ENCODE measurements at places on chromosomes 6 and 20. TPM values are rescaled to one million over a fixed set of nuclear protein-coding genes. Genes with fewer than 3 reads are reported as not detected.

DNA sequence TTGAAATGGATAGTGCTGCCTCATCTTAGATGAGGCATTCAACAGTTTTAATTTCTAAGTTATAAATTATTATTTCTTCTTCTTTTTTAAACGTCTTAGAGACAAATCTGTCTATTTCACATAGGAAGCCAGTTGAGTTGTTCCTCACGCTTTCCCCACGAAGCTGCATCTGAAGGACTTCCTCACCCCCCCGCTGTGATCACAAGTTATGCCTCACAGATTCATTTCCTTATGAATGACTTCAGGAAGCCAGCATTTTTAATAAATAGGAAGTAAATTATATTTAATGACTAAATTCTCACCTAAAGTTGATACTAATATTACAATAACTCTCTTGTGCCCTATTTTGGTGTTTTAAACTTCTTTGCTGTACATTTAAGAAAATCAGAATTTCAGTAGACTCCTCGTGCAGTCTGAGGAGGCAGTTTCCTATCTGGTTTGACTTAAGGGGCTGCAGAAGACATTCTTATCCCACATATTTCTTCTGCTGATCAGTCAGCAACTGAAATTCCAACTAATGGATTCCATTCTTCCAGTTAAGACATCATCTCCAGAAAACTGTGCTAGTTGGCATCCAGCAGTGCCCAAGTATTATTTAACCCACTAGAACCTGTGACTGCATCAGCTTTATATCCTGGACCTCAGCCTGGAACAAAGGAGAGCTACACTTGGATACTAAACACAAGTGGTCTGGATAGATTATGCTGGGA is 182.7 kb upstream of the CCN2 start:
- no peak for DNase-seq

DNA sequence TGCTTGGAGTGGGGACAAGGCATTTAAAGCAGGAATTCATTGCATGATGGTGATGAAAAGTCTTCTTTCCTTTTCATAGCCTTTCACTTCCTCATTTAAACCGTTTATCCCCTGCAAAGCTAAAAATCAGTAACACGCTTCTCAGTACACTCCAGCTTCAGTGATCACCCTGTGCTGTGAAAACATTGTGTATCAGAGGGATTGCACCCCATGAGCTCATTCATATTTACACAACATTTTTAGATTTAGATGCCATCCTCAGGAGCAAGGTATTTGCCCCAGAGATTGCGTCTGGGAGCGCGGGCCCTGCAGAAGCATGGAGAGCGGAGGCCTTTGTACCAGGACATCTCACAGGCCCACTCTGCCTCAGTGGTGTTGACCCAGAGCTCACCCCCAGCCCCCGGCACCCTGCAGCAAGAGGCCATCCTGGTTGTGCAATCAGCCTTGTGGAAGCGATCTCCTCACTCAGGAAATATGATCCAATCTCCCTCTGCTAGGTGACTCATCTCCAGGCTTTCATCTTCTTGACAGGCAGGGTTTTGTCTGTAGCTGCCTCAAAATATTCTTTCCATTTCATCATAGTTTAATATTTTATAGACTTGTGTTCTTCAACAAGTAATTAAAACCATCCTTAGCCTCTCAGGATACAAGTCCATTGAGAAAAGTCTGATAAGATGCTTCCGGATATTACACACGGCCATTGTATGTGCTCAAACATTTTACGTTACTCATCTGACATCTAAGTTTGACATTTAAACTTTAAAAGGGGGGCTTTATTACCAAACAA is 38.9 kb upstream of the THBS2 start:
- DNase-seq = no peak

DNA sequence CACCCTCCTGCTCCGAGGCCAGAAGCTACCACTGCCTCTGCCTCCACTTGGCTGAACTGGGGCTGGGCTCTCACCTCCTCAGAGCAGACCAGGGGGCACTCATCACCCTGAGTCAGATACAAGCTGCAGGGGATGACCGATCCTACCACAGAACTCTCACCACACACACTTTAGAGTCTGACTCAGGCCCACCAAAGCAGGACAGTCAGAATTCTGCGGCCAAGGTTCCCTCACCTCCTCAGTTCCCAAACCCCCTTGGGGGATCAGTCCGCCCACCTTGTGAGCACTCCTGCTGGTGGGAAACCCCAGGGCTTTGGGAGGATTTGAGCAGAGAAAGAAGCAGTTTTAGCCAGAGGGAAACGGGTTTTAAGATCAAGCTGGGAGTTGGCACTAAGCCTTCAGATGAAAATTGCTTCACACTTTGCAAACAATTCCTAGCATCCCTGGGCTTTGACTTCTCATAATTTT is 587.8 kb upstream of the JAG1 start:
- no peak for DNase-seq

ZNF334 gene
- total RNA-seq = 8.2 TPM

DNA sequence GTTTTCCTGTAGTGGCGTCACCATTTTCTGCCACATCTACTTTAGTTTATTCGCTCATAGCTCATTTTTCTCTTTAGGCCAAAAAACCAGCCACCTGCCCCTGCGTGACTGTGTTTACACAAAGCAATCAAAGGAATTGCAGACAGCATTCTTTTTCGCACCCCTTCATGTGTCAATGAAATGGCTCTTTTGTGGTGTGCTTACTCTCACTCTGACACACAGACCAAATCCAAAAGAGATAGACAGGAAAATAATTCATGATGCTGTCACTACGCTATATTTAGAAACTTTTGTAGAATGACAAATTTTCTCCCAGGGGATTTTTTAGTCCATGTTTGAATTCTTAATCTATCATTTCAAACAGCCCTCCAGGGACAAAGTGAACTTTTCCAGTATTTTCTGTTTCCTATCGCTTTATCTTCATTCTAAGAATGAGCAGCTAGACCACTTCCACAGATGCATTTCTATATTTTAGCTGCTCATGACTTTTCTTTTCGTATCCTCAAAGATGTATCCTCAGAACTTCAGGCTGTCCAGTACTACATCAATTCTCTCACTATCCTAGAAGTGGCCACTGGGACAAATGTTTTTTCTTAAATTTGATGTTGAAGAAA is 37.9 kb upstream of the KHDRBS2 start:
- no peak for DNase-seq

GRCh38 chr6:157438611-157439111 is 57.7 kb downstream of the ZDHHC14 start:
- no peak for DNase-seq

- DNase-seq = no peak
Measured at GRCh38 chr20:57274299-57274698, 7.9 kb upstream of the BMP7 start.

CD109 gene
- total RNA-seq = 10.2 TPM

Measured in breast epithelium (tissue), 4 donors.